Activated naive CD4-positive, alpha-beta T cell treated with Interleukin-2 at 50 U/mL for 16 hours (primary cell): ENCODE measurements at places on chromosomes 1 and 21.
A peak's percentile ranks its signal among the peaks of the same experiment; 100 is the strongest.

DNA sequence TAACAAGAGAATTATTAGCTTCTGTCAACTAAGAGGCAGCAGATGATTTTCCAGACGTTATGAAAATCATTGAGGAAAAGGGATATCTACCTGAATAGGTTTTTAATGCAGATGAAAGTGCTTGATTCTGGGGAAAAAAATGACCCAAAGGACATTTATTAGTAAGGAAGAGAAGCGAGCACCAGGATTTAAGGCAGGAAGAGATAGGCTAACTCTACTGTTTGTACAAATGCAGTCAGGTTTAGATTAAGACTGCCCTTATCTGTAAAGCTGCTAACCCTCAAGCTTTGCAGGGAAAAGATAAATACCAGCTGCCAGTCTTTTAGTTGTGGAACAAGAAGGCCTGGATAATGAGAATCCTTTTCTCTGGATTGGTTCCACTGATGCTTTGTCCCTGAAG lies 33.0 kb upstream of the LRIG2 start:
- DNase-seq: no peak

GRCh38 chr1:168079761-168080160 lies 57.0 kb downstream of the GPR161 start:
- no peak for DNase-seq

- DNase-seq: no peak
Measured at GRCh38 chr1:24870551-24871195, 59.4 kb downstream of the RUNX3 start.

DNA sequence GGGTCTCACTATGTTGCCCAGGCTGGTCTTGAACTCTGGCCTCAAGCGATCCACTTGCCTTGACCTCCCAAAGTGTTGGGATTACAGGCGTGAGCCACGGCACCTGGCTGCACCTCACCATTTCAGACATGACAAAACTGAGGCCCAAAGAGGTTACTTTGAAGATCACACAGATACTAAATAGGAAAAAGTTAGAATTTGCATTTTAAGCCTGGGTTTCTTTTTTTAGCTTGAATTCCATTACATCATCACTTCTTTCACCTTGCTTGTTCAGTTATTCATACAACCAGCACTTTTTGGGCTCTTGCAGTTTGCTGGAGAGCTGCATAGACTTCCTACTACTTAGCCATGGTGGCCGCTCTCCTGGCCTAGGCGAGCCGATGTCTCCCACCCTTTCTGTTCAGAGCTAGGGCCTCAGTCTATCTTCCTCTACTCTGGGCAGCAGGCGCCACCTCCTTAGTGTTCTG lies 16.3 kb upstream of the CD2 start:
- peak; percentile 55 for DNase-seq

- no peak for DNase-seq
Measured at GRCh38 chr1:92851729-92852128, 19.9 kb downstream of the RPL5 start.

- DNase-seq: no peak
Measured at GRCh38 chr21:33557447-33557846, 14.6 kb downstream of the SON start.

GRCh38 chr1:66244429-66244828 lies 289.5 kb upstream of the SGIP1 start:
- DNase-seq: no peak

DNA sequence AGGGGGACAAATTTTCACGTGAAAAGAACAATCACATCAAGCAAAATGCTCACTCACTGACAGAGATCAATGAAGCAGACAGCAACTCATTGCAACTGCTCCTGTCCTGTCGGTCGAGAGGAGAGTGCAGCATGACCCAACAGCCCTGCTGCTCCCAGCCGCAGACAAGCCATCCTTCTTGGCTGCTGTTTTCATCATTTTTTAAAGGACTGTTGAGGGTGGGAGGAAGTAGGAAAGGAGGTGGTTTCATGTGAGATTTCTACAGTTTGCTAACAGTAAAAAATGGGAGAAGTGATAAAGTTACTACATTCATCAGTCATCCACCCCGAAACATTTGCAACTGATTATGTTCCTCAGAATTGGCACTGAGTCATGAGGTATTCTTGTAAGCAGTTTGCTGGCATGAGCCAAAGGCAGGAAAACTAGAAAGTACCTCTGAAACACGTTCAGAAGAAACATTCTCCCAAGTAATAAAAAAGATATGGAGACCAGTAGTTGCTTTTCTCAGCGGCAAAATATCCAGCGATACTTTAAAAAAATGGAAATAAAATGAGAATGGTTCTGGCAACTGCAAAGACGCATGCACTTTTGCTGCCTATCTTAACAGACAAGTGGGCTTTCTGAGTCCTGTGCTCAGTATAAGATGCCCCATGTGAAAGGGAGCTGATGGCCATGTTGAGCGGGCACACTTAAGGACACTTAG lies 72.0 kb upstream of the CLDN14 start:
- no peak for DNase-seq

GRCh38 chr1:63073309-63074306 lies 248.8 kb upstream of the FOXD3 start:
- no peak for DNase-seq

- no peak for DNase-seq
Measured at GRCh38 chr1:11307852-11308251, 34.9 kb downstream of the UBIAD1 start.

GRCh38 chr1:54300401-54300800 lies 100.4 kb downstream of the MRPL37 start:
- no peak for DNase-seq

DNA sequence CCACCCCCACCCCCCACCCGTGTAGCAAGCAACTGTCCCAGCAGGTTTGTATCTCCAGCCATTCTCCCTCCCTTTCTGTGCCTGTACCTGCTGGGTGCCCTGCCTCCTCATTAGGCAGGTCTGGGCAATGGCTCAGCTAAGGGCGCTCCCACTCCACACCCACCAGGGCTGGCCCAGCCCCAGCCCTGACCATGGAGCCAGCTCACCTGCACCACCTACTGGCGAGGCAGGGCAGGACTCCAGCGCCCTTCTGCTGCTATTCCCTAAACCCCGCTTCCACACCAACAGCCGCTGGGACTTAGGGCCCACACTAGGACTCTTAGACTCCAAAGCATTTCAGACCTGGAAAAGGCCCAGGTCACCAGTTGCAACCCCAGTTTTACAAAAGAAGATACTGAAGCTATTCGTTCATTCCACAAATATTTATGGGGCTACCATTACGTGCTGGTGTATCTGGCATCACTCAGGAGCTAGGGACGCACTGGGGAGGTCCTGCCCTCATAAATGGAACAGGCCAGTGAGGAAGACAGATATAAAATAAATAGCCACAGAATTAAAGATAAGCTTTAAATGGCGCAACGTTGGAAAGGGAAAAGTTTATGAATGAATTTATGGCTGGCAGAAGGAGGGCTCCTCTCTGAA lies 24.0 kb downstream of the PGLYRP3 start:
- no peak for DNase-seq

- no peak for DNase-seq
Measured at GRCh38 chr1:180923887-180924286, 11.2 kb downstream of the KIAA1614 start.
